Ureter (tissue), 1 donor: ENCODE measurements at places on chromosomes 16 and 17. TPM values are rescaled to one million over a fixed set of nuclear protein-coding genes. Genes with fewer than 3 reads are reported as not detected.

Gene EVPLL
- total RNA-seq: 2.1 TPM

Gene CCL4L2
- total RNA-seq: 0.81 TPM

Gene CTF1
- total RNA-seq: 8.2 TPM

Gene KREMEN2
- total RNA-seq: not detected

Gene OR1G1
- total RNA-seq: not detected

Gene SHISA9
- 0.52 TPM for total RNA-seq

Gene GNGT2
- total RNA-seq: 2.9 TPM

Gene OR3A3
- not detected for total RNA-seq

Gene CCL7
- not detected for total RNA-seq

Gene RAB26
- 0.83 TPM for total RNA-seq

Gene ACE
- total RNA-seq: 7.5 TPM
